Activated CD4-positive, alpha-beta memory T cell treated with anti-CD3 and anti-CD28 coated beads for 36 hours (primary cell): ENCODE measurements at places on chromosomes 16 and 17. TPM values are rescaled to one million over a fixed set of nuclear protein-coding genes. Genes with fewer than 3 reads are reported as not detected.

Gene CDH1
- total RNA-seq: 3.1 TPM

Gene FOXJ1
- 0.29 TPM for total RNA-seq

DNA sequence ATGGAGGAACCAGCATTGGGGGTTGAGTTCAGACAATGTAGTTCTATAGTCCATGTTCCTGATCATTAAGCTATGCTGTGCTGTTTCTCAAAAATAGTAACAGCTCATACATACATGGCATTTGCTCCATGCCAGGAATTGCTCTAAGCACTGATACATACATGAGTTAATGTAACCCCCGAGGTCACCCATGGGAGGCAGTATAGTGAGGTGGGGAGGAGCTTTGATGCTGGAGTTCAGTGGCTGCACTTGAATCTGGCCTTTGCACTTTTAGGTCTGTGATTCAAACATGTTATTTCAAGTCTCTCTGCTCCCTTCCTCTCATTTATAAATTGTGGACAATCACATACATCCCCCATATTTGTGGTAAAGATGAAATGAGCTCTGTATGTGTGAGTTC lies 223.1 kb upstream of the WSB1 start:
- no peak overlapping the region for H3K4me3 ChIP-seq
- H3K27ac ChIP-seq: no peak overlapping the region
- peaks cover 6% of the 10 kb centered on the region for H3K27me3 ChIP-seq
- H3K4me1 ChIP-seq: no peaks in the 10 kb centered on the region
- no peaks in the 10 kb centered on the region for H3K36me3 ChIP-seq

DNA sequence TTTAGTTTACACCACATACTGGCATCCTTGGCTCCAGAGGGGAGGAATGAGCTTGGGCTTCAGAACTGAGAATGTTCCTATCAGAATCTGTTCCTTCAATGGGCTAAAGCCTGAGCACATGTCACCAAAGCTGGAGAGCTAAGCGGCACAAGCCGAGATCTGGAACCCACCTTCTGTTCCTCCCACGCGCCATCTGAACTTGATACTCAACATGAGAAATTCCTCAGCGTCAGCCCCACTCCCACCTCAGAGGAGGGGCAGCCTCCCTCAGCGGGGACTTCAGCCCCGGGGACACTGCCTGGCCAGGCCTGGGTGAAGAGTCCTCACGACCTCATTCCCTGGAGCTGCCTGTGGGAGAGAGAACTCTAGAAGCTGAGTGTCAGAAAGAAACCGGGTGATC lies 22.8 kb upstream of the SLC47A1 start:
- H3K36me3 ChIP-seq: peaks cover 3% of the 10 kb centered on the region
- peaks cover 11% of the 10 kb centered on the region for H3K4me1 ChIP-seq
- H3K4me3 ChIP-seq: no peak overlapping the region
- no peak for DNase-seq
- H3K27ac ChIP-seq: no peak overlapping the region

- H3K4me1 ChIP-seq: no peaks in the 10 kb centered on the region
- DNase-seq: no peak
- H3K36me3 ChIP-seq: no peaks in the 10 kb centered on the region
Observed at GRCh38 chr16:73923951-73924350, 372.7 kb upstream of the PSMD7 start.

GRCh38 chr16:72854267-72854959 lies 193.5 kb downstream of the ZFHX3 start:
- no peak for DNase-seq
- H3K27me3 ChIP-seq: no peaks in the 10 kb centered on the region
- no peak overlapping the region for H3K27ac ChIP-seq
- H3K4me1 ChIP-seq: no peaks in the 10 kb centered on the region
- no peaks in the 10 kb centered on the region for H3K36me3 ChIP-seq

GRCh38 chr17:8900626-8901585 lies 33.4 kb upstream of the PIK3R6 start:
- H3K36me3 ChIP-seq: peaks cover 38% of the 10 kb centered on the region
- no peak overlapping the region for H3K27ac ChIP-seq
- DNase-seq: no peak
- H3K4me1 ChIP-seq: peaks cover 60% of the 10 kb centered on the region

DNA sequence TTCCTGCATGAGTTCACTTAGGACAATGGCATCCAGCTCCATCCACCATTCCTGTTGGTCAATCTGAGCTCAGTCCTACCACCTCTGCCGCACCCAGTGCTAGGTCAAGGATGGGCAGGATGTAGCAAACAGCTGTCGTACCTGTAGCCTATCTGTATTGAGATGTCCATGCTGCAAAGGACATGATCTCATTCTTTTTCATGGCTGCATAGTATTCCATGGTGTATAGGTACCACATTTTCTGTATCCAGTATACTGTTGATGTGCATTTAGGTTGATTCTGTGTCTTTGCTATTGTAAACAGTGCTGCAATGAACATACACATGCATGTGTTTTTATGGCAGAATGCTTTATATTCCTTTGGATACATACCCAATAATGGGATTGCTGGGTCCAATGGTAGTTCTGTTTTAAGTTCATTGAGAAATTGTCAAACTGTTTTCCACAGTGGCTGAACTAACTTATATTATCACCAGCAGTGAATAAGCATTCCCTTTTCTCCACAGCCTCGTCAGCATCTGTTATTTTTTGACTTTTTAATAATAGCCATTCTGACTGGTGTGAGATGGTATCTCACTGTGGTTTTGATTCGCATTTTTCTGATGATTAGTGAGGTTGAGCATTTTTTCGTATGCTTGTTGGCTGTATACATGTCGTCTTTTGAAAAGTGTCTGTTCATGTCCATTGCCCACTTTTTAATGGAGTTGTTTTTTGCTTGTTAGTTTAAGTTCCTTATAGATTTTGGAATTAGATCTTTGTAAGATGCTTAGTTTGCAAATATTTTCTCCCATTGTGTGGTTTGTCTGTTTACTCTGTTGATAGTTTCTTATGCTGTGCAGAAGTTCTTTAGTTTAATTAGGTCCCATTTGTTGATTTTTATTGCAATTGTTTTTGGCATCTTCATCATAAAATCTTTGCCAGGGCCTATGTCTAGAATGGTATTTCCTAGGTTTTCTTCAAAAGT lies 7.2 kb upstream of the MRTFB start:
- H3K27me3 ChIP-seq: peaks cover 6% of the 10 kb centered on the region
- no peaks in the 10 kb centered on the region for H3K36me3 ChIP-seq
- no peak for DNase-seq
- H3K27ac ChIP-seq: no peak overlapping the region

GRCh38 chr16:72814226-72814625 lies 233.7 kb downstream of the ZFHX3 start:
- DNase-seq: no peak
- H3K4me3 ChIP-seq: no peak overlapping the region
- H3K27me3 ChIP-seq: peaks cover 2% of the 10 kb centered on the region

- DNase-seq: no peak
- H3K27me3 ChIP-seq: no peaks in the 10 kb centered on the region
- H3K4me1 ChIP-seq: no peaks in the 10 kb centered on the region
- no peaks in the 10 kb centered on the region for H3K36me3 ChIP-seq
Observed at GRCh38 chr17:348692-349425, 3.7 kb downstream of the RPH3AL start.

DNA sequence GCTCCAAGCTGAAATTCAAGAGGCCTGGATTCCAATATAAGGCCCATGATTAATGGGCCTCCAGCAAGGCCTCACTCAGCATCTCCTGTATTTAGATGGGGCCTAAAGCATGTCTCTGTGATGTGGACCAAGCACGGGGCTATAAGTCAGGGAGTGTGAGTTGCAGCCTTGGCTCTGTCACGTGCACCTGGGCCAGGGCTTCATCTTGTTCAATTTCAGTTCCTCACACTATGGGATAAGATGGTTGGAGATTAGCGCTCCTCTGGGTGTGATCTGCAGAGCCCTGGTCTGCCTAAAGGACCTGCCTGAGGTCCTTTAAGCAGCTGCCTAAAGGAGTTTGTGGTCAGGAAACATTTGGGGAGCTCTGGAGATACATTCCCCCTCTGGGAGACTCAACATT lies 25.2 kb downstream of the KLHL36 start:
- peaks cover 1% of the 10 kb centered on the region for H3K4me1 ChIP-seq
- no peak overlapping the region for H3K27ac ChIP-seq
- no peaks in the 10 kb centered on the region for H3K36me3 ChIP-seq
- H3K27me3 ChIP-seq: no peaks in the 10 kb centered on the region
- no peak overlapping the region for H3K4me3 ChIP-seq

DNA sequence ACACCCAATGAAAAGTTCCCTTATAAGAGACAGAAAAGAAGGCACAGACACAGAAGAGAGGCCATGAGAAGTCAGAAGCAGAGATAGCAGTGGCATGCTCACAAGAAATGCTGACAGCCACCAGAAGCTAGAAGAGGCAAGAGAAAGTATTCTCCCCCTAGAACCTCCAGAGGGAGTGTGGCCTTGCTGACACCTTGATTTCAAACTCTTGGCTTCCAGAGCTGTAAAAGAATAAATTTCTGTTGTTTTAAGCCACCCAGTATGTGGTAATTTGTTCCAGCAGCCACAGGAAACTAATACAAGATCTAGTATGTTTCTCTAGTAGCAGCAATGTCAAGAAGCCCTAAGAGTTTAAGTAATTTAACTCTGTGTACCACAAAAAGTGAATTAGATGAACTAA lies 87.2 kb upstream of the NOG start:
- no peak for DNase-seq
- H3K36me3 ChIP-seq: no peaks in the 10 kb centered on the region
- H3K4me3 ChIP-seq: no peak overlapping the region
- H3K27ac ChIP-seq: no peak overlapping the region
- H3K4me1 ChIP-seq: no peaks in the 10 kb centered on the region
